Lower lobe of right lung (tissue), 2 donors: ENCODE measurements at places on chromosomes 4 and X. TPM values are rescaled to one million over a fixed set of nuclear protein-coding genes. Genes with fewer than 3 reads are reported as not detected.

DNA sequence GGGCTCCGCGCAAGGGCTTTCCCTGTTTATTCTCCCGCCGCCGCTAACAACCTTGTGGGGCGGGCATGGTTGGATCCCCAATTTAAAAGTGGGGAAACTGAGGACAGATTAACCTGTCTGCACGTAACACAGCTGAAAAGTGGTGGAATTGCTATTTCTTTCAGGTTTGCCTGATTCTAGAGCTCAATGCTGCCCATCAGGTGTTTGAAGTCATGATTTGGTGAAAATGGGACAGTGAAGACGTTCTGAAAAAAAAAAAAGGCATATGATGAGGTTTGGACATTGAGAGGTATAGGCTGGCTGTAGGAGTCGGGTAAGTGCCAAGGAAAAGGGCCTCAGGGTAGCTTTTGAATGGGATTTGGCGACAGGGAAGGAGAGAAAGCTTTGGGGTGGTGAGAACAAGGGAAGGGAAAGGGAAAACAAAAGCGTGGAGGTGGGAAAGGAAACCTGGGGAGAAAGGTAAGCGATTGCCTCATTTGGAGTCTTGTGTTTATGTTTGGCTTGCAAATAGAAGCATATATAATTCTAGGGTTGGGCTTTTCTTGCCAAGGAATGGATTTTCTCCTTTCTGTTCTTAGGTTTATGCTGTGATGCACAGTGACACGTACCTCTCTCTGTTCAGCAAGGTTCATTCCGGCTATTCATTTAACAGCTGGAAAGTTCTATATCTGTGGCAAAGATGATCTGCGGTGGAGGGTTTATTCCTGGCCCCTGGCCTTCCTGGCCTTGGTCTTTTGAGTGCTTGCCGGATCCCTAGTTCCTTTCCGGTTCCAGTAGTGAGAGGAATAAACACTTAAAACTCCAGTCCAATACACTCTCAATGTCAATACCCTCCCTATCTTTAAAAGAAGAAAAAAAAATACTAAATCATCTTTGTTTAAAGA, 2.4 kb upstream of the STIM2 start:
- H3K4me3 ChIP-seq: peak overlapping the region; percentile 82
- H3K36me3 ChIP-seq: no peaks in the 10 kb centered on the region
- no peaks in the 10 kb centered on the region for H3K27me3 ChIP-seq
- peak overlapping the region; percentile 97 for H3K27ac ChIP-seq
- H3K4me1 ChIP-seq: peaks cover 35% of the 10 kb centered on the region
- DNase-seq: no peak

DNA sequence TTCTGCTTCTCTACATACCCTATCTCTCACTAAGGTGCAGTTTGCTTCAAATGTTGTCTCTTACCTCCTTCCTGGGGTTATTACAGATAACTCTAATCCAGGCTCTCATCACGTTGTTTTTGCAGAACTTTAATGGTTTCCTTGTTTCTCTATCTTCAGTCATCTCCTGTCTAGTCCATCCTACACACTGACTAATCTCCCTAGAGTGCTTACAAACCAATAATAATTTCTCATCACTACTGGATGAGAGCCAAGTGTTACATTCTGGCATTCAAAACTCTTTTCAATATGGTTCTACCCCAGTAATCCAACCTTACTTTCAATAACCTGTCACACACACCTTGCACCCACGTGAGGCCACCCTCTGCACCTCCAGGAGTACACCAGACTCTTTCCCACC, 86.1 kb downstream of the SYNPO2 start:
- H3K27me3 ChIP-seq: no peaks in the 10 kb centered on the region
- no peak for DNase-seq
- H3K4me3 ChIP-seq: no peak overlapping the region
- no peaks in the 10 kb centered on the region for H3K36me3 ChIP-seq
- H3K27ac ChIP-seq: no peak overlapping the region
- no peaks in the 10 kb centered on the region for H3K4me1 ChIP-seq

HSFX3 gene
- not detected for total RNA-seq

GRCh38 chr4:95289028-95289634, 259.6 kb downstream of the UNC5C start:
- H3K4me1 ChIP-seq: no peaks in the 10 kb centered on the region
- H3K36me3 ChIP-seq: no peaks in the 10 kb centered on the region
- no peaks in the 10 kb centered on the region for H3K27me3 ChIP-seq

DNA sequence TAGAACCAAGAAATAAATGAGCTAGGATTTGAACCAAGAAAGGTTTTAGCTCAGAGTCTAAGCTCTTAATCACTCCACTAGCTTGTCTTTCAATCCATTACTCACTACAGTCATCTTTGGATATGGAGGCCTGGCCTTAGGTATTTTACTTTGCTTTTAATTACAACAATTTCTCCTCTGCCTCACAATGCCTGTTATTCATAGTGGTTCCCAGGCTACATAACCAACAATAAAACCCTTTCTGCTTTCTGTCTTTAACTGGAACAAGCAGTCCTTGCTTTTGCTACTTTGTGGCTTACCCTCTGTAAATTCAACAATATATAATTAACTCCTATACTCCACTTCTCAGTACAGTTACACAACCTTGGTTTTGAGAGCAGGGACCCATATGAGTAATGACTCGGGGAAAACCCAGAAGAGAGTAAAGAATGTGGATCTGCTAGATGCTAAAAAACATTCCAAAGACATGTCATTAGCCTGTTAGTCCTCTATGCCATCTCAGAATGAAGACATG, 94.7 kb upstream of the NAP1L5 start:
- H3K36me3 ChIP-seq: peaks cover 6% of the 10 kb centered on the region
- peaks cover 11% of the 10 kb centered on the region for H3K4me1 ChIP-seq
- DNase-seq: no peak
- H3K4me3 ChIP-seq: no peak overlapping the region
- H3K27me3 ChIP-seq: no peaks in the 10 kb centered on the region

UBA1 gene
- total RNA-seq: 152 TPM

- H3K4me1 ChIP-seq: no peaks in the 10 kb centered on the region
- H3K4me3 ChIP-seq: no peak overlapping the region
- no peak overlapping the region for H3K27ac ChIP-seq
- no peaks in the 10 kb centered on the region for H3K36me3 ChIP-seq
- DNase-seq: no peak
Observed at GRCh38 chr4:85457752-85458467, 17.0 kb upstream of the ARHGAP24 start.

ARHGAP4 gene
- 70.7 TPM for total RNA-seq

DNA sequence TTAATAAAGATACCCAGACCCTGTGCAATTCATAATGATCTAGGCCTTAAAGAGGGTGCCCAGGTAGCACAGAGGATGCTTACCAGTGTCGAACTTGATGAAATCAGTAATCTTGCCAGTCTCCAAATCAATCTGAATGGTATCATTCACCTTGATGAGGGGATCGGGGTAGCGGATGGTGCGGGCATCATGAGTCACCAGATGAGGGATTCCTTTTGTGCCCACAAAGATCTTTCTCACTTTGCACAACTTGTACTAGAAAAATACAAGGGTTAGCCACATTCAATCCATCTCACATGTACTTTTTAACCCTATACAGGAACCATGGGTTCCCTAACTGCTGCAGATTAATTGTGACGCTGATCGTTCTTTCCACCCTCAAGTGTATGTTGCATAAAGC, 3.3 kb downstream of the RPS4X start:
- H3K27ac ChIP-seq: no peak overlapping the region
- H3K36me3 ChIP-seq: peaks cover 70% of the 10 kb centered on the region
- no peak for DNase-seq

DNA sequence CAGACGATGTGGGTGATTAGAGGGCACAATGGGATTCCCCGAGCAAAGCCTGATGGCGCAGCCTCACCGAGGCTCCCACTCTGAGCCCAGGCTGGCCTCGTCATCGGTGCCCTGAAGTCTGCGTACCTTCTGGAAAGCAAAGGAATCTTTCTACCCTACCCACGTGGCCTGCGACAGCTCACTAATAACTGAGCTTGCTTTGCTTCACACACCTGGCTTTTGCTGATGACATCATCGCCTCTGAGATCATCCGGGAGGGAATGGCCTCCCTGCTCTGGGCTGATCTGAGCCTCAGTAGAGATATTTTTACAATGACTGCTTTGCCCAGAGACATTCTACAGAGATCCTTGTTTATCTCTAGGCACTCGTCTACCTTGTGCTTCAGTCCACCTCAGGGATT, 45.4 kb upstream of the PDLIM3 start:
- H3K4me1 ChIP-seq: no peaks in the 10 kb centered on the region
- H3K4me3 ChIP-seq: no peak overlapping the region
- H3K27ac ChIP-seq: no peak overlapping the region
- no peak for DNase-seq
- H3K36me3 ChIP-seq: no peaks in the 10 kb centered on the region

GRCh38 chr4:111334361-111334760, 711.5 kb upstream of the PITX2 start:
- H3K4me1 ChIP-seq: no peaks in the 10 kb centered on the region
- H3K4me3 ChIP-seq: no peak overlapping the region
- H3K36me3 ChIP-seq: no peaks in the 10 kb centered on the region
- DNase-seq: no peak

GRCh38 chrX:154019061-154019621, 561 bp downstream of the IRAK1 start:
- H3K4me1 ChIP-seq: peaks cover 17% of the 10 kb centered on the region
- H3K4me3 ChIP-seq: peak overlapping the region; percentile 61
- H3K36me3 ChIP-seq: peaks cover 27% of the 10 kb centered on the region
- H3K27ac ChIP-seq: peak overlapping the region; percentile 84
- DNase-seq: no peak

FAM193A gene
- 26.1 TPM for total RNA-seq

BMPR1B gene
- 6.0 TPM for total RNA-seq

DNA sequence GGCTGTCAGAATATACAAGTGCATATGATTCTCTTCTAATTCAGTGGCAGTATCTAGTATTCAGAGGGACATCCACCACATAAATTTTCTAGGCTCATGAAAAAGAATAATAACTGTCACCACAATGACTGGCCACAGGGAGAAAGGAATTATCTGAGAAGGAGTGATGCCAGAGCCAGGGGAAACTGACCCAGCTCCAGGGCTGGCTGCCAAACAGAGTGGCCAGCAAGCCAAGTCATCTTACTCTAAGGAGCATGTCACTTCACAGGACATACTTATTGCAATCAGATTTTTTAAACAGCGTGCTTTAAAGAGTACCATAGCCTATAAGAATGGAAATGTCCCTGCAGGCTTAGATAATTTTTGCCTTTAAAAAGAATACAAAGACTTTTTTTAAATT, 5.8 kb upstream of the SEPTIN11 start:
- H3K4me3 ChIP-seq: no peak overlapping the region
- H3K4me1 ChIP-seq: peaks cover 8% of the 10 kb centered on the region
- H3K27me3 ChIP-seq: no peaks in the 10 kb centered on the region
- H3K27ac ChIP-seq: no peak overlapping the region
- no peaks in the 10 kb centered on the region for H3K36me3 ChIP-seq

HTN1 gene
- not detected for total RNA-seq

GRCh38 chr4:105755375-105755774, 46.8 kb downstream of the GSTCD start:
- no peaks in the 10 kb centered on the region for H3K27me3 ChIP-seq
- H3K4me1 ChIP-seq: no peaks in the 10 kb centered on the region
- no peak overlapping the region for H3K4me3 ChIP-seq
- no peak overlapping the region for H3K27ac ChIP-seq
- DNase-seq: no peak
- H3K36me3 ChIP-seq: no peaks in the 10 kb centered on the region

- no peak overlapping the region for H3K4me3 ChIP-seq
- H3K27ac ChIP-seq: no peak overlapping the region
- no peaks in the 10 kb centered on the region for H3K4me1 ChIP-seq
- no peaks in the 10 kb centered on the region for H3K27me3 ChIP-seq
Observed at GRCh38 chr4:36082817-36083216, 161.5 kb downstream of the ARAP2 start.

DNA sequence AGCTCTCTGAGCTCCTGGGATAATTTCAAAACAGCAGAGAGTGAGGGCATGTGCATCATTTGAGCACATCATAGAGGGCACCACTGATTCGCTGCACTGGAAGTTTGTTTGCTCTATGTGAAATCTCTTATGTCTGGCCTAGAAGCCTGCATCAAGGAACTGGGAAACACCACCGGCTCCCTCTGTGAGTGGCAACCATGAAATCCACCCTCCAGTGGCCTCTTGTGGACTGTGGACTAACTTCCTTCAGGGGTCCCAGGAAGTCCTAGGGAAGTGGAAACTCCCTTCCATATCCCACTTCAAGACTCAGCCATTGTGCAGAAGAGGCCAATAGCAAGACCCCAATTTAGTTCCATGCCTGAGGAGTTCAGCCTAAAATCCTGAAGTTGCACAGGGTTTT, 48.0 kb upstream of the IGFBP7 start:
- no peak overlapping the region for H3K27ac ChIP-seq
- no peaks in the 10 kb centered on the region for H3K4me1 ChIP-seq
- peaks cover 5% of the 10 kb centered on the region for H3K27me3 ChIP-seq

DNA sequence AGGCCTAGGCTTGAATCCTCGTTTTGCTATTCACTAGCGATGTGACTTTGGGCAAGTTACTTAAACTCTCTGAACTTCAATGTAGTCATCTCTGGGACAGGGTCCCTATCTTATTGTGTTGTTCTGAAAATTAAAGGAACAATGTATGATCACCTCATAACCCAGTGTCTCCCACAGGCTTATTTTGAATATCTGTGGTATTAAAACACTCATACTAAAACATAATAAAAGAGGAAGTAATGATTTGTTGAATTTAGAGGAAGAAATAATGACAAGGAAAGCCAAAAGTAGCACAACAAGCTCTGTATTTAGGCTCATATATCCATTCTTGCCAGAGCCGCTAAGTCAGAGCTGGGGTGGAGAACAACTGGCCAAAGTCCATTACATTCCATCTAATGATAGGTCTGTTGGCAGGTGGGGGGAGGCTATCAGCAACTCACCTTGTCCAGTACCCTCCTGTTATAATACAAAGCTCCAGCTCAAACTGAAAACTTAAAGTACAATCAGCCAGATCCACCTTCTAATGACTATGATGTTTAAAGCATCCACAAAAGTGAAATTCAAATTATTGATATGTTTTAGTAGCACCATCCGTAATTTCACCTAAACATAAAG, 64.5 kb upstream of the LSM6 start:
- no peak overlapping the region for H3K4me3 ChIP-seq
- DNase-seq: no peak
- H3K36me3 ChIP-seq: no peaks in the 10 kb centered on the region

PROM1 gene
- 10.1 TPM for total RNA-seq

DNA sequence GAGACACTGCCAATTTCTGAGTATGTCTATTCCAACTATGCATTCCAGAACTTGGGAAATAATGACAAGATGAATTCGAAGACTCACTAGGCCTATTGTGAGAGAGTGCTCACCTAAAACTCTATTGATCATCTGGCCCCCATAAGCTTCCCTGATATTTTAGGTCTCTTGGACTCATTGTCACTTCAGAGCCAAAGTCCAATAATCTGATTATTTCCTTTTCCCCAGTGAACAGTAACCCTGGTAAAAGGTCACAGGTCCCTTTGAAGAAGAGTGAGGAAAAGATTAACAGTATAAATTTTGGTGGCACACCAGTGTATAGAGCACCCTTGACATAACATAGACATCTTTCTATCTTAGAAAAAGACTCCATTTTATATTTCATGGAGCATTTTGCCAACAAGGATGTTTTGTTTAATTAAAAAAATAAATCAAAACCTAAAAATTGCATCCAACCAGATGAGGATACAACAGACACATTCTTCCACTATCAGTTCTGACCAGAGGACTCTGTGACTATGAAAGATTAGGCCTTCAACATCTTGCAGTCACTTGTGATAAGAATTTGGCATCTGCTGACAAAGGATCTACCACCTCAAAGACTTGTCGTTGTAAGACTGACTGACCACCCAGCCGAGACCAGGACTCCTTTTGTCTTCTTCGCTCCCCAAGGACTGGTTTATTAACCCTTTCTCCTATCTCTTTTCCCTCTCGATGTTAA, 191.9 kb downstream of the MAB21L2 start:
- H3K4me3 ChIP-seq: no peak overlapping the region
- H3K4me1 ChIP-seq: no peaks in the 10 kb centered on the region
- peaks cover 8% of the 10 kb centered on the region for H3K36me3 ChIP-seq
- no peak overlapping the region for H3K27ac ChIP-seq
- no peaks in the 10 kb centered on the region for H3K27me3 ChIP-seq

TMEM47 gene
- 24.8 TPM for total RNA-seq
